AG04449 (cell line): ENCODE measurements at places on chromosomes 3 and 15.

GRCh38 chr3:191702121-191702520 is 241.2 kb downstream of the PYDC2 start:
- no peak for DNase-seq

GRCh38 chr3:106466881-106467280 is 598.1 kb upstream of the CBLB start:
- DNase-seq, result no peak

DNA sequence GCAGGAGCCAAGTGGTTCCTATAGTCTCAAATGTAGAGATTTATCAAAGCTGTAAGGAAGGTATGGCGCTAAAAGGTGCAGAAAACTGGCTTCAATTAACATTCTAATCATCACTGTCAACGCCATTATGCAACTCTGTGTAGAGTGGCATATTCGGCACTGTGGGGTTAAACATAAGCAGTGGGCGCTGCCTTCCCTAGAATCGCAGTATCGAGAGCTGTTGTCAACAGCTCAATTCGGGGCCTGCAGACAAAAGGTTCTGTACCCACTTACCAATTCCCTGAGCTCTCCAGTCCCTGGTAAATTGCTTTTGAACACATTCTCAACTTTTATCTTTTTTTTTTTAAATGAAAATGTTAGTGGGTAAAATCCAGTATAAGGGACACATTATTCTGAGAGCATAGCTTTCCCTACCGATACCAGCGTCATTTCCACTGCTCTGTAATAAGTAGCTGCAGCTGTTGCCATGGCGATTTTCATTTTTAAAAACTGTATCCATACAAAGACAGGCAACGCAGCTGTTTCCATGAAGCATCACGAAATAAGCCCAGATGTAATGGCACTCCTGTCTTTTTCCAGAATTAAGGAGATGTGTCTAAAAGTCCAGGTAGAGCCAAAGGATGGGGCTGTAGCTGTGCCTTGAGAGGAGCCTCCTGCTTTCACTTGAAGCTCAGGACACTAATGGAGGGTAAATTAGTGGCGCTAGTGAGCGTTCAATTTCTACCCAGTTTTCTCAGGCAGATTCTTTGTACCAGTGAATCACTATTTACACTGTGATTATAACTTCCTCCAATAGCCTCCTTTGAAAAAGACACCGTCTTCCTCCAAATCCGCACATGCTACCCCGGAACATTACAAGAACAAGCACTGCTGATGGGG is 250.3 kb downstream of the SLC9A9 start:
- DNase-seq, result no peak

DNA sequence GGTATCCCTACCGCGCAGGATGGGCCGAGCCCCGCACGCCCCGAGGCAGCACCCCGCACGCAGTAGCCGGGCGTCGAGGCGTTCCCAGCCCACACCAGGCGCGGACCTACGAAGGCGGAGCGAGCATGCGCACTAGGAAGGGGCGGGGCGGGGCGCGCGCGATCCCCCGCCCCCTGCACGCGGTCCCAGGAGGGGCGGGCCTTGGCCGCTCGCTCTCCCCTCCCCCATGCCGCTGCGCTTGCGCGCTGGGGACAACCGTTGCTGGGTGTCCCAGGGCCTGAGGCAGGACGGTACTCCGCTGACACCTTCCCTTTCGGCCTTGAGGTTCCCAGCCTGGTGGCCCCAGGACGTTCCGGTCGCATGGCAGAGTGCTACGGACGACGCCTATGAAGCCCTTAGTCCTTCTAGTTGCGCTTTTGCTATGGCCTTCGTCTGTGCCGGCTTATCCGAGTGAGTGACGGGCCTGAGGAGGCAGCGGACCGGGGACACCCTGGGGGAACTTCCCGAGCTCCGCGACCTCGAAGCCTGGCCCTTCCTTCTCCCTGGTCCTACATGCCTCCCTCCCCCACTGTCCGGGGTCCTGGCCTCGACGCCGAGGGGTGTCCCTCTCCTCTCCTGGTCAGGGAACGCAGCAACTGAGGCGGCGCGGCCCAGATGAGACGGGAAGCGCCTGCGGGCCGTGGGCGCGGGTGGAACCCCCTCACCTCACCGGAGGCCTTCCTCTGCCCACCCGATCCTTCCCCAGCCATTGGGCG is at the start of gene SPESP1:
TSS of gene SPESP1 (plus strand) at position 258 of the 755 bp plus-strand sequence. CDS start at position 387, 129 bp downstream.
- DNase-seq, result no peak

DNA sequence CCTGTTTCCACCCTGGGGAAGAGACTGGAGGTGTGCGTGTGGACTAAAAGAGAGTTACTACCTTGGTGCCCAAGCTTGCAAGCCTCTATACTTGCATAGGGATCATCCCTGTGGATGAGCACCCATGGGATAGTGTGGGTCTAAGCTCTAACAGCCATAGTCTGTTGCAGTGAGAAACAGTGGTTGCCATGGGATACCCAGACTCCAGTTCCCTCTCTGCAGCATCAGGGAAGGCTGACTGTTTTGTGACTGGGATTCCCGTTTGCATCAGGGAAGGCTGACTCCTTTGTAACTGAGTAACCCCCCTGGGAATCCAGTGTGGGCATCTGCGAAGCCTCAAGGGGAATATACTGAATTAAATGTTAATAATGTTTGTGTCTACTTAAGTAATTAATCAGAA is 196.1 kb downstream of the ZNF621 start:
- DNase-seq, result no peak

GRCh38 chr3:4419386-4419785 is 47.7 kb downstream of the SUMF1 start:
- no peak for DNase-seq

DNA sequence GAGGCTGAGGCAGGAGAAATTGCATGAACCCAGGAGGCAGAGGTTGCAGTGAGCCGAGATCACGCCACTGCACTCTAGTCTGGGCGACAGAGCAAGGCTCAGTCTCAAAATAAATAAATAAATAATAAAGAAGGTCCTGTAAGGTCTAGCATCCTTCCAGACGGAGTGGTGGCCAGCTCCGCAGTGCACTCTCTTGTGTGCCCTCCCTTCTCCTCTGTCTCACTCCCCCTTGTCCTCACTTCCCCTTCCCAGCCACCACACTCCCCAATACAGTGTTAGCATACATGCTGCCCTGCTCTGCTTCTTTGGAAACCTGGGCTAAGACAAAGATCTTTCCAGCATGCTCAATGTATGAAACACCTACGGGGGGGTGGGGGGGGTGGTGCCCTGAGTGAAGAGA is 3.4 kb upstream of the CLN6 start:
- no peak for DNase-seq

DNA sequence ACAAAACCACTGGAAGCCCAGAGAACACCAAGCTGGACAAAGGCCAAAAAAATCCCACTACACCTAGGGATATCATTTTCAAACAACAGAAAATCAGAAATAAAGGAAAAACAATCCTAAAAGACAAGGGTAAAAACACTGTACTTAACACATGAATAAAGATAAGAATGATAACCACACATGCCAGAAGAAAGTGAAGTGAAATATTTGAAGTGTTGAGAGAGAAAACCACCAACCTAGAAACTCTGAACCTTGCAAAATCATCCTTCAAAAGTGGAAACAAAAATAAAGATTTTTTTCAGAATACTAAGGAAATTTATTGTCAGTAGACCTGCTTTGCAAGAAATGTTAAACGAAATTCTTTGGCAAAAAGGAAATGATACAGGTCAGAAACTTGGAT is 45.1 kb downstream of the KPNA1 start:
- DNase-seq, result no peak

DNA sequence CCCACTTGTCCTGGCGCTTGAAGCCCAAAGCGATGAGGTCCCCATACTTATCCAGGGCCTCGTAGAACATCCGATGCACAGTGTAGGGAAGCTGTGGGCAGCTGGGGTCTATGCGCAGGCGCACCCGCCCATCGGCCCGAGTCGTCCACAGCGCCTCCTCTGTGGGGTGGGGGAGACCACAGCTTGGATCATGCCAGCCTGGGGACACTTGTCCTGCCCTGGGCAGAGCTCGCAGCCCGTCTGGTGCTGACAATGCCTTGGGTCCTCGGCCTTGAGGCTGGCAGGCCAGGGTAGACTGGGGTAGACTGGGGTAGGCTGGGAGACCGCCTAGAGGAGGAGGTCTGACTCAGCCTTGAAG is 39.8 kb downstream of the ACSBG1 start:
- no peak for DNase-seq

DNA sequence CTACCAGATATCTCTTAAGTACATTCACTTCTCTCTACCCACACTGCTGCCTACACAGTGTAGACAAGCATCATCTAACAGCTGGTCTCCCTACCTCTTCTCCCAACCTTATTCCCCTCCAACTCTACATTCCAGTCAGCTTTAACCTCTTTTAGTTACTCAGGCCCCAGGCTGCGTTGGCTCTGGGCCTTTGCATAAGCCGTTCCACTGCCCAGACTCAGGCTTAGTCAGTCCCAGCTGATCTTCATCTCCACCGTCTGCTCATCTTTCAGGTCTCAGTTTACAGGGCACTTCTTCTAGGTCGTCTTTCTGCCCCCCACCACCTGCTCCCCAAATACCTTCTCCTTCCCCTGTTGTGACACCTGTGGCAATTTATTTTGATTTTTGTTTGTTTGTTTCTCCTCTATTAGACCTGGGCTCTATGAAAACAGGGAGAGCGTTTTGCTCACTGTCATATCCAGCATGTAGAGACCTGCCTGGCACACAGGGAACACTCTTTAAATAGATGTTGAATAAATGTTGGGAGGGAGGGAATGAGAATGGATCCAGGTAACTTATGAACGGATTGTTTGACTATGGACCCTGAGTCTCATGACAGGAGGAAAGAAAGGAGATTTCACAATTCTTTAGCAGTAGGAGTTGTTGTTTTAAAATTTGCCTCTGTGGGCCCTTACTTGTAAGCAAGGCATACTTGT is 11.1 kb downstream of the SLC27A2 start:
- DNase-seq, result no peak
